ENCODE measurements at places on chromosomes 3 and 15.

GRCh38 chr15:82681371-82681770 lies 28.3 kb downstream of the AP3B2 start:
- H3K4me1 ChIP-seq, result no peaks in the 10 kb centered on the region
- peak overlapping the region; percentile 61 for H3K4me3 ChIP-seq
- peak; percentile 45 for DNase-seq
- no peaks in the 10 kb centered on the region for H3K36me3 ChIP-seq
- no peaks in the 10 kb centered on the region for H3K27me3 ChIP-seq

GRCh38 chr3:11989383-11990038 lies 14.7 kb upstream of the SYN2 start:
- H3K4me3 ChIP-seq, result no peak overlapping the region
- no peak overlapping the region for H3K27ac ChIP-seq
- no peak for DNase-seq

DNA sequence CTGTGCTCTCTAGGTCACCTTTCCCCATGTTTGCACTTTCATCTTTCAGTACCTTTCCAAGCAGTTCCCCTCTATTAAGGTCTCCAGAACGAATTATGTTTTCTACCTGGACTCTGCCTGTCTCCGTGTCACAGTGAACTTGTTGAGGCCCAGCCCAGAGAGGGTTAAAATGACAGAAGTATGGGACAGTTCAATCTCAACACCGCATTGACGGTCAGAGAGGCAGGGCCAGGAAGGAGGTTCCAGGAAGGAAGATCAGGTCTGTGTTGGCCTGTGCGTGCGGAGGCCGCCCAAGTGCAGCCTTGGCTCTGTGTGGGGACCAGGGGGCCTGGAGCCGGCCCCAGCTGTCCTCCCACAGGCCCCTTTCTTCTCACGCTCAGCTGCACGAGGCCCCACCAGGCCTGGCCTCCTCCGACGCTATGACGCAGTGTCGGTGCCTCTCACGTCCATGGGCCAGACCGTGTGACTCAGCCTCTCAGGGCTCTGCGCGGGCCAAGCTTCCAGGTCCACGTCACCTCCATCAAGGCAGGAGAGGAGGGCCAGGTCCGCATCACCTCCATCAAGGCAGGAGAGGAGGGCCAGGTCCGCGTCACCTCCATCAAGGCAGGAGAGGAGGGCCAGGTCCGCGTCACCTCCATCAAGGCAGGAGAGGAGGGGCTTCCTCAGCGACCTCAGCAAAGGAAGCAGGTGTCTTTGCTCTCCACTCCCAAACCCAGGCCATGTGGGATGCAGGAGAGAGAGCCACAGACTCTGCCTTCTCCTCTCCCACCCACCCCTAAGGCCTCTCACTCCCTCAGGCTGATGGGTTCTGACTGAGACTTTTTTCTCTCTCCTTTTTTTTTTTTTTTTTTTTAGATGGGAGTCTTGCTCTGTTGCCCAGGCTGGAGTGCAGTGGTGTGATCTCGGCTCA lies 83.1 kb downstream of the CPN2 start:
- H3K27me3 ChIP-seq, result no peaks in the 10 kb centered on the region
- no peak overlapping the region for H3K4me3 ChIP-seq
- no peak overlapping the region for H3K27ac ChIP-seq
- no peaks in the 10 kb centered on the region for H3K4me1 ChIP-seq
- H3K36me3 ChIP-seq, result no peaks in the 10 kb centered on the region

DNA sequence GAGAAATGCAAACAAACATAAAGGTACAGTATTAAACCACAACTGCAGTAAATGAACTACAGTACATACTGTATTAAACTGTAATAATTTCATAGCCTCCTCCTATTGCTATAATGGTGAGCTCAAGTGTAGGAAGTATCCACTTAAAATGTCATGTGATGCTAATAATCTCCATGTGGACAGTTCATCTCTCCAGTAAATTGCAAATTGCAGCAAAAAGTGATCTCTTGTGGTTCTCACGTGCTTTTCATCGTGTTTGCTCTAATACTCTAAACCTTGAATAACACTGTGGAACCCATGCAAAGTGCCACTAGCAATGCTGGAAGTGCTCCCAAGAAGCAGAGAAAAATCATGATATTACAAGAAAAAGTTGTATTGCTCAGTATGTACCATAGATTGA lies 9.2 kb upstream of the FNDC3B start:
- no peak overlapping the region for H3K27ac ChIP-seq
- H3K4me3 ChIP-seq, result no peak overlapping the region
- DNase-seq, result no peak
- H3K27me3 ChIP-seq, result no peaks in the 10 kb centered on the region
- H3K4me1 ChIP-seq, result no peaks in the 10 kb centered on the region

GRCh38 chr3:59245859-59246501 lies 196.2 kb upstream of the CFAP20DC start:
- H3K27me3 ChIP-seq, result no peaks in the 10 kb centered on the region
- H3K36me3 ChIP-seq, result no peaks in the 10 kb centered on the region
- H3K4me1 ChIP-seq, result peaks cover 20% of the 10 kb centered on the region
- peak overlapping the region; percentile 49 for H3K27ac ChIP-seq
- no peak for DNase-seq

Measured in RWPE2 (cell line).